Activated naive CD4-positive, alpha-beta T cell treated with anti-CD3 and anti-CD28 coated beads for 36 hours (primary cell): ENCODE measurements at places on chromosomes 16 and 17. TPM values are rescaled to one million over a fixed set of nuclear protein-coding genes. Genes with fewer than 3 reads are reported as not detected.

- DNase-seq, result no peak
Measured at GRCh38 chr17:41895617-41896016, 23.1 kb downstream of the ACLY start.

- DNase-seq, result no peak
Measured at GRCh38 chr17:17626151-17626805, 34.8 kb upstream of the PEMT start.

- peak; percentile 89 for DNase-seq
Measured at GRCh38 chr17:74210191-74211140, 2.9 kb upstream of the TTYH2 start.

DNA sequence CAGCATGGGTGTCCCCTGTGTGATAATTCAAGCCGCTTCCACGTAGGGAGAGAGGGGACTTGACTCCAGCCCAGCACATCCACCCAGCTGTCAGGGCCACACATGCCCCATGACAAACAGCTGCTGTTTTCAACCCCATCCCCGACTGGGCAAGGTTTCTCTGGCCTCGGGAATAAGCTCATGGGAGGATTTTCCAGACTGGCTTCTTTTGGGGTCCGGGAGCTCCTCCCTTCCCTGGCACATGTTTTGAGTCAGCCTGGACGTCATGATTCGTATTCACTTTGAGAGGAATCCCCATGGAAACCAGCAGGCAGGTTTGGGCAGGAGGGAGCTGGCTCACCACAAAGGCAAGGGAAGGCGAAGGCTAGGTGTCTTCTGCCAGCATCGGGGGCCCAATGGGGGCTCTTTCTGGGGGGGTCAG lies 156.4 kb downstream of the CMIP start:
- DNase-seq, result no peak

DNA sequence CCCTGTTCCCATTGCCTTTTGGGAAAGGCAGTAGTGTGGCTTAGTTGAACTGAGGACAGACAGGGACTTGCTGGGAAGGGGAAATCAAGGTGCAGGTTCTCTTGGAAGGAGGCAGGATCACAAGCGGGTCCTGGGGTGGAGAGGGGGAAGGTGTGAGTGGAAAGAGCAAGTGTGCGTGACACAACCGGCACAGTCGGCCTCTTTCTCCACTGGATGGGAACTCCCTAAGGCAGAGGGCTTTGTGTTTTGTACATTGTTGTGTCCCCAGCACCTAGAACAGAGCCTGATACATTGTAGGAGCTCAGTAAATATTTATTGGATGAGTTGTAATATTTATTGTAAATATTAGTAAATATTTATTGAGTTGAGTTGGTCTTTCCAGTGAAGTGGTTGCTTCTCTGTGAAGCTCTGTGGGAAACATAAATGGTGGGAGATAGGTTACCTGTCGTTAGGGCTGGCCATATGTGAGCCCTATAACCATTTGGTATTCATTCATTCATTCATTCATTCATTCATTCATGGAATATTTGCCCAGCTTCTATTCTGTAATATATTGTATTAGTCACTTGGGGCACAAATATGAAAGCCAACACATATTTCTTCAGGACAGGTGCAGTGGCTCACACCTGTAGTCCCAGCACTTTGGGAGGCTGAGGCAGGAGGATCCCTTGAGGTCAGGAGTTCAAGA lies 34.0 kb downstream of the SMARCE1 start:
- no peak for DNase-seq

GRCh38 chr17:41702712-41703111 lies 9.4 kb upstream of the GAST start:
- no peak for DNase-seq

- no peak for DNase-seq
Measured at GRCh38 chr16:16890964-16891363, 512.0 kb downstream of the NPIPA7 start.

GRCh38 chr17:27531469-27531961 lies 75.3 kb downstream of the KSR1 start:
- DNase-seq, result no peak

- DNase-seq, result no peak
Measured at GRCh38 chr17:8887834-8888703, 20.6 kb upstream of the PIK3R6 start.

GRCh38 chr17:54180950-54181349 lies 358.2 kb downstream of the KIF2B start:
- DNase-seq, result no peak

GRCh38 chr17:8781776-8782175 lies 17.4 kb downstream of the MFSD6L start:
- DNase-seq, result no peak

DNA sequence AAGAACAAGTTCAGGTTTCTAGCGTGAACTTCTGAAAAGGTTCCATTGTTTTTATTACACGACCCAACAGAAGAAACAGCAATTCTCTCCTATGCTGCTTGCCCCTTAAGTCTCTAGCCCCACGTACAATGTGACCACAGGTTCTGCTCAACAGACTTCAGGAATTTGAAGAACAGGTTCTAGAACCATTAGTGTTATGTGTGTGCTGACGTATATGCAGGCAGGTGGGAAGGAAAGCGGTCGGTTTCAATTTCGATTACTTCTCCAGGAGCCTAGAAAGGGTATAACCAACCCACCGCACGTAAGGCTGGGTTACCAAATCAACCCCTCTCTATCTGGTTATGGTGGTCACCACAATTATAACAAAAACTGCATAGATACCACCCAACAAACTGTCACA lies 39.4 kb downstream of the XPO6 start:
- no peak for DNase-seq

DNA sequence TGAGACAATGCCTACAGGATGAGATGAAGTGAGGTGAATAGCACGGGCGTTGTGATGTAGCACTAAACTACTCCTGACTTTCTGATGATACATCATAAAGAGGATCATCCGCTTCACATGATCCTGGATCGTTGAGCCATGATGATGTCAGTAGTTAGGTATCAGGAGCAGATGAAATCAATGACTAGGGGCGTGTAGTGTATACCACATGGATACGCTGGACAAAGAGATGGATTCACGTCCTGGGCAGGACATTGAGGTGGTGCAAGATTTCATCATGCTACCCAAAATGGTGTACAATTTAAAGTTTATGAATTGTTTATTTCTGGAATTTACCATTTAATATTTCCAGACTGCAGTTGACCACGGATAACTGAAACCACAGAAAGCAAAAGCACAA lies 156.6 kb downstream of the ANKFN1 start:
- DNase-seq, result no peak

- peak; percentile 10 for DNase-seq
Measured at GRCh38 chr16:8951447-8952280, 12.0 kb downstream of the USP7 start.

DNA sequence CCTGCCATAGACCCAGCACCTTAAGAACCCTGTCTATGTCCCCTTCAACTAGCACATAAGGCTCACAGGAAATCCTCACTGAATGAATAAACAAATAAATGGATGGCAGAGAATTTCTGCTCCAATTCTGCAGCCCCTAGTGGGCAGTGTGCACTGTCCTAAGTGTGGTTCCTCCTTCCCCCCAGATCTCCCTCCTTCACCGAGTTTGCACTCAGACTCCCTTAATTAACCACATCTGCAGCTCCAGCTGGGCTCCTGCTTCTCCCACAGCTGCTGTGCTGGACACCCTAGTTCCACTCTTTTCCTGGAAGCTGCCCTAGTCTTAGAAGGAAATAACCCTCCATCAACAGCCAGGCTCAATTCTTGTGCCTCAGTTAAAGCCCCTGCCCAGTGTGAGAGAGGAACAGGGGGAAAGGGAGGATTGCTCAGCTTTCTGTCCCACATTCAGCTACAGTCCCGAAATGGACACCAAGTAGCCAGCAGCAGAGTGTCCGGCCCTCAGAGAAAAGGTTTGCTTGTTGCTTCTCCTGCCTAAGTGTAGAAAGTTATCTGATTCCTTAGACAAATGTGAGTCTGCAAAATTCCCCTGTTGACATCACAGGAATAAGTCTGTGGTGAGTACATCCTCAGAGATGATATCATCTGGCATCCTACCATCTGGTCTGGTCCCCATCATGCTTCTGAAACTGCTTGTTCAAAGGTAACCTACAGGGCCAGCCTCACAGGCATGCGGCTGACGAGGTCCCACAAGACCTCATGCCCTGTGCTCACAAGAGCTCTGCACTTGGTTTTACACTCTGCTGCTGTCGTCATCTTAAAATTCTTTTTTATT lies 12.3 kb downstream of the LRRC3C start:
- DNase-seq, result peak; percentile 75

GRCh38 chr16:21565507-21565860 lies 33.9 kb upstream of the METTL9 start:
- DNase-seq, result no peak

DNA sequence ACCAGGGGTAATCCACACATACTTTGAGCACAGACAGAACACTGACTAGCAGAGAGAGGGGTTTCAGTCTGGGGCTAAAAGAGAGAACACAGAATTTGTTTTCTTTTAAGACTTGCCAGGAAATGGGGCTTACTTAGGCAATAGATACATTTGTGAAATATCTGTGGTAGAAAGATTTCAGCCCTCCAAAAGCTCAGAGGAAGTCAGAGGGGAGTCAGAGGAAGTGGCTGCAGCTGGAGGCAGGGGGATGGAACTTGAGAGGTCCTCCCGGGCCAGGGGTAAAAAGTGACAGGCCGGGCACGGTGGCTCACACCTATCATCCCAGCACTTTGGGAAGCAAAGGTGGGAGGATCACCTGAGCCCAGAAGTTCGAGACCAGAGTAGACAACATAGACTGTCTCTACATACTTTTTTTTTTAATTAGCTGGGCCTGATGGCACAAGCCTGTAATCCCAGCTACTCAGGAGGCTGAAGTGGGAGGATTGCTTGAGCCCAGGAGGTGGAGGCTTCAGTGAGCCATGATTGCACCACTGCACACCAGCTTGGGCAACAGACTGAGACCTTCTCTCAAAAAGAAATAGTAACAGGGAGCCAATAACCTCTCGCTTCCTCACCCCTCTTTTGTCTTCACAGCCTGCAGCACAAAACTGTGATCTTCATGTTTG lies 49.9 kb downstream of the NLRC5 start:
- peak; percentile 62 for DNase-seq

DNA sequence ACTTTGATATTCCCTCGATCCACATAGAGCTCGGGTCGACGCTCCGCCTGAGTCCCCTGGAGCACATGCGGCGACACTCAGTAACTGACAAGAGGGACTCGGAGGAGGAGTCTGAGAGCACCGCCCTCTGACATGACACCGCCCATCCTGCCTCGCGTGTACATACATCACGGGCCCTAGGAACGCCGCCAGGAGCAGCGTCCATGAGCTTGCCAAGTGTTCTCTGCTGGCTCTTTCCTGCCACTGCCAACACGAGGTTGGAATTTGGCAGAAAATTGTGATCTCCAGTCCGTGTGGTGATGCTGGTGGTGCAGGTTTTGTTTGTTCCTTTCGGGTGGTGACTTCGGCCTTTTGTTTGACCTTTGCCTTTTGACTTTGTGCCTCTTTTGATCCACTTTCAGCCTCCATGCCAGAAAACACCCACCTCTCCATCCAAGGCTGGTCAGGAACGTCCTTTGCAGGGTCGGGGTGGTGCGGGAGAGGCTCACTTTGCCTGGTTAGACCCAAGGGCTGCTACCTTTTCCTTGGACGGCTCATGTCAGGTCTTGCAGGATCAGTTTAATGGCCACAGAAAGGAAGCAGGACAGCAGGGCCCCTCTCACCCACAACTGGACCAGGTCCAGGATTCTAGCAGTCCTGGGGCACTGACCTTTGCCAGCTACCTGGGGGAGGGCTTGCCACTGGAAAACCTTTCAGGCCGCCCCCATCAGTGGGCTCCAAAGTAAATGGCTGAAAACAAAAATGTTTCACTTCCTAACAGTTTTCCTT lies 27.6 kb downstream of the ELAC2 start:
- DNase-seq, result no peak

GRCh38 chr16:88599092-88599733 lies 29.0 kb downstream of the ZC3H18 start:
- DNase-seq, result no peak

- no peak for DNase-seq
Measured at GRCh38 chr16:3304370-3304769, 860 bp downstream of the TIGD7 start.

DNA sequence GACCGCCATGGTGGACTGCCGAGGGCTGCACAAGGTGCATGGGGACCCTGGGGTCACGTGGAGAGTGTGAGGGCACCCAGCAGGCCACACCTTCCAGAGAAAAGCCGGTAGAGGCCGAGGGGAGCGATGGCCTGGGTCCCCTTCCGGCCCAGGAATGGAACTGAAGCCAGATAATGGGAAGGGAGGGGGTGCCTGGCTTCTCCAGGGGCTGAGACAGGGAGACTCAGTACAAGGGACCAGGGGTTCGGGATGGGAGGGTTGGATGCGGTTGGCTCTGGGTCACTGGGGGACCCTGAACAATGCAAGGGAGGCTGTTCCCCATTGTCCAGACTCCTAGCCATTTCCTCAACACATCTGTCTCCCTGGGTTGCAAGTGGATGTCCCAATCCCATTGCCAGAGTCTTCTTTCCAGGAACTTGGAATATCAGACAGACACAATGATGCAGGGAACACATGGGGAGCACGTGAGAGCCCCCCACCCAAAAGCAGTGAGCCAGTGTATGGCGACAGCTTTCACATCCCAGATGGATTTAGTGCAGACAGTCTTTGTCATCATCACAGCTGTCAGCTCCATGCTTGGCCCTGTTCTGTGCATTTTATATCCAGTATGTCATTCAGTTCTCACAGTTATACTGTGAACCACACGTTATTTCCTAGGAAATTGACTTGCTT lies 23.6 kb upstream of the DNAI2 start:
- DNase-seq, result no peak

- no peak for DNase-seq
Measured at GRCh38 chr17:48925991-48926342, 17.8 kb downstream of the UBE2Z start.

- no peak for DNase-seq
Measured at GRCh38 chr17:7464081-7464480, 15.3 kb downstream of the ZBTB4 start.

DNA sequence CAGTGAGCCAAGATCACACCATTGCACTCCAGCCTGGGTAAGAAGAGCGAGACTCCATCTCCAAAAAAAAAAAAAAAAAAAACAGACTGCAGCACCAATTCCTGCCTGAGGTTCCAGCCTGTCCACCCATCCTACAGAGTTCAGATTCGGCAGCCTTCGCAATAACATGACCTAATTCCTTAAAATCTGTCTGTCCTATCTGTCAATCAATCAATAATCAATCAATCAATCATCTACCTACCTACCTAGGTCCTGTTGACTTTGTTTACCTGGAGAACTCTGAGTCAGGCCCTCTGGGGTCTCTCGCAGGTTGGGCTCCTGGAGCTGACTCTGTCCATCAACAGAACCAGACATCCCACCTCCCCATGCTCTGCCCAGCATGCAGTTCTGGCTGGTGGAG lies 236.7 kb downstream of the ENGASE start:
- no peak for DNase-seq

- no peak for DNase-seq
Measured at GRCh38 chr16:86716649-86717048, 138.3 kb downstream of the FOXL1 start.

Gene TOP2A
- total RNA-seq, result 416 TPM

Gene MSLN
- total RNA-seq, result not detected

Gene SLC35G6
- total RNA-seq, result not detected

Gene ADAD2
- 0.45 TPM for total RNA-seq

Gene LHX1
- total RNA-seq, result not detected

Gene NUP88
- 131 TPM for total RNA-seq

Gene CTF1
- 0.27 TPM for total RNA-seq

Gene COPRS
- total RNA-seq, result 37.6 TPM

Gene CTRB2
- total RNA-seq, result not detected

Gene KRT33A
- total RNA-seq, result not detected

Gene RBFOX1
- total RNA-seq, result not detected

Gene CACNG5
- not detected for total RNA-seq

Gene AXIN2
- 2.5 TPM for total RNA-seq

Gene FNDC8
- not detected for total RNA-seq

Gene NPIPA1
- total RNA-seq, result 101 TPM

Gene FGF11
- 1.6 TPM for total RNA-seq

Gene MNT
- total RNA-seq, result 13.1 TPM

Gene ALOX12B
- total RNA-seq, result 2.0 TPM
